ENCODE measurements at places on chromosomes 11 and 22.

GRCh38 chr11:1192741-1193325 is 30.0 kb upstream of the MUC5B start:
- no peak for DNase-seq

DNA sequence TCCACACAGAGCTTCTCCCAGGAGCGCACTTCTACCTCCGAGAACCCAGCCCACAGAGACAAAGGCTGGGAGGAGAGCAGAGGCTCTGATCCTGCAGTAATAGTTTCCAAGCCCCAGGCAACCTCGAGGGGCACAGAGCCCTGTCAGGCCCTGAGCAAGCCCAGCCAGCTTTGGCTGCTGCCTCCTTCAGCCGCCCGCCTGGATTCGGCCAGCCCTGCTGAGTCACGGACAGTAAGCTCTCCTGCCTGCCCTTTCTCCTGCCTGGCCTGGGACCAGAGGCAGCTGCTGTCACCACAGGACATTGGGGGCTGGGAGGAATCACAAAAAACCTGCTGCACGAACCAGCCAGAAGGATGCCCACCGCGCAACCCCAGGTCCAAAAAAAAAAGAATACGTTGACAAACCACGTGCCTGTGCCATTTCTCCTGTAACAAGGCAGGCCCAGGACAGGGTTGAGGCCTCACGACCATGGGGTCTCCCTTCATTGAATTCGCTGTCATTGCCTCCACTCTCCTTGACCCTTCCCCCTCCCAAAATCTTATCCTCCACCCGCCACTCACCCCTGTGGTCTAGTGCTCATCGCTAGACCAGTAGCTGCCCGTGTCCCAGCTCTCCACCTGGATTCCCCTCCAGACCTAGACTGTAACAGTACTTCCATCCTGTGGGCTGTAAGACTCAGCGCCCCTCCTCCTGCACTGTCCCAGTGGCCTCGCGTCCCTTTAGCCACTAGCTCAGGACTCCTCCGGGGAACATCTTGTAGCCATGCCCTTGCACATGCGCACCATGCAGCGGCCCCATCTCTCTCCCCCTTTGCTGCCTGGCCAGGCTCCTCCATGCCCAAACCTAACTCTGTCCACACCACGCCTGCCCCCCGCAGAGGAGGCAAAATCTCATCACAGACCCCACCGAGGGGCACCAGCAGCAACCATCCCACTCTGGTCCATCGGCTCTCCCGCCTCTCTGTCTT is 7.4 kb upstream of the SLC22A12 start:
- DNase-seq = no peak

GRCh38 chr11:114799476-114799875 is 121.1 kb downstream of the NXPE2 start:
- no peak for DNase-seq

DNA sequence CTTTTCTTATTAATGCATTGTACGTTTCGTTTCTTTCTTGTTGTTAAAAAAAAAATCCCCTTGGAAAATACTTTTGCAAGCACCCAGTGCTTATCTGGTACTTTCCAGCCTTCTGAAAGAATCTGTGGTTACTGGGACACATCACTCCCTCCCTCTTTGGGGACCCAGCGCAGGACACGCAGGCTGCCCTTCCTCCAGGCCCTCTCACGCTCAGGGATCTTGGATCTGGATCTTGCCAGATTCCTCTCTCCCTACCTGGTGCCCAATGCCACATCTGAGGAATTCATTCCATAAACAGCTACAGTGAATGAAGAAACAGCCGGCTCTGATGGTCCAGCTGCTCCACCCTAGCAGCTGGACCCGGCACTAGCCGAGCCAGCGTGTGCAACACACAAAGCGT is 55.7 kb downstream of the PHF21B start:
- no peak for DNase-seq

- no peak for DNase-seq
Observed at GRCh38 chr22:31923136-31923535, 21.2 kb upstream of the YWHAH start.

DNA sequence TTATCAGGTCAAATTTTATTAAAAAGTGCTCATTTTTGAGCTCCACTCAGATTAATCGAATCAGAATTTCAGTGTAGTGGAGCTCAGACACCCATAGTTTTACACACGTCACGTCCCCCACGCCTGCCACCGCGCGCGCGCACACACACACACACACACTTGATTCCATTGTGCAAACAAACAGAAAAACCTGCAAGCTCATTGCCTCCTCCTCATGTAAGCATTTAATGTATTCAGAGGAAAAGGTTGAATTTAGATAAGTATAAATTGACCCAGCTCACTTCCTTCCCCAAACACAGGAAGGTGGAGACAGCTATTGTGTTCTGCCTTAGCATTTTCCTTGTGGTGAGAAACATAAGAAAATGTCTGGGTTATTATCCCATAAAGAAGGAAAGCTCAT is 336.7 kb downstream of the LUZP2 start:
- DNase-seq = no peak

DNA sequence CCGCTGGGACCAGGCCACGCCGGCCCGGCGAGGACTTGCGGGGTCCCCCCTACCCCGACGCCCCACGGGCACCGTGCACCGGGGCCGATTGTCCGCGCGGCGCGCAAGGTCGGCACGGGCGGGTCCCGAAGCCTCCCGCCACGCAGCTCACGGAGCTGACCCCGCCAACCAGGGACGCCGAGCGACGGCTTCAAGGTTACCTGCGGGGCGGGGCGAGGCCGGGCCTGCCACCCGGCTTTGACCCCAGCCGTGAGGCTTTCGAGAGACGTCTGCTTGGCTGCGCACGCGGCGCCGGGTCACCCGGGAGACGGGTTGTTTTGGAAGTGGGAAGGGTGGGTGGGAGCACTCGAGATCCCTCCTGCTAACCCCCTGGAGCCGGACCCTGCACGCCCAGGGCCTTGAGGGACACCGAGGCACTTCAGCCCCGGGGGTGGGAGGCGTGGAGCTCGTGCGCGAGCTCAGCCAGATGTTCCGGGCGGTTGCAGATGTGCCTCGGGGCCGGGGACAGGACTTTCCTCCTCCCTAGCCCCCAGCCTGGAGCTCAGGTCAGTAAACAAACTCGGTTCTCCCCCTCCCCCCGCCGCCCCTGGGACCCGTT is 3.2 kb upstream of the WNT11 start:
- DNase-seq = no peak

DNA sequence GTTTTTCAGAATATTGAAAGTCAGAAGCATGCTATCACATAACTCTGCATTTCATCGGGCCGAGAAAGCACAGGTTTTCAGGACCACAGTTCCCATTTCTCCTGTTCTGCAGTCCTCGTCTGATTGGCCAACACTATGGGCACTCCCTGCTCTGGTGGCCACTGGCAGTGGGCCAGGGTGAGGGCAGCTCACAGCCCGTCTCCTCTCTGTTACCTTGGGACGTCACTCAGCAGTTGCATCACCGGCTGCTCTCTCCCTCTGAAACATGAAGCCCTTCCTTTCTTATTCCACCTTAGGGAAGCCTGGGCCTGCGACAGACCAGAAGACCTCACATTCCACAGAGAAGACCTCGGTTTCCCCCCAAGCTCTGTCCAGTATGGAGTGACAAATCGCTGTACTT is 11.4 kb upstream of the MICAL3 start:
- no peak for DNase-seq

- DNase-seq = no peak
Observed at GRCh38 chr11:17510507-17511206, 33.6 kb downstream of the USH1C start.

GRCh38 chr11:67606492-67607295 is at the start of gene NDUFV1:
Gene NDUFV1 (plus strand): TSS chr11:67606936. CDS start chr11:67607005, 69 bp downstream.
- DNase-seq = peak; percentile 91

GRCh38 chr22:48713272-48714205 is 1114.1 kb downstream of the BRD1 start:
- DNase-seq = no peak

All from stimulated activated CD8-positive, alpha-beta memory T cell treated with anti-CD3 and anti-CD28 coated beads, Interleukin-7, amount 100 ng/mL, for 1 hour (primary cell).